Activated naive CD4-positive, alpha-beta T cell treated with anti-CD3 and anti-CD28 coated beads for 36 hours (primary cell): ENCODE measurements at places on chromosomes 11 and 22.
A peak's percentile ranks its signal among the peaks of the same experiment; 100 is the strongest.

DNA sequence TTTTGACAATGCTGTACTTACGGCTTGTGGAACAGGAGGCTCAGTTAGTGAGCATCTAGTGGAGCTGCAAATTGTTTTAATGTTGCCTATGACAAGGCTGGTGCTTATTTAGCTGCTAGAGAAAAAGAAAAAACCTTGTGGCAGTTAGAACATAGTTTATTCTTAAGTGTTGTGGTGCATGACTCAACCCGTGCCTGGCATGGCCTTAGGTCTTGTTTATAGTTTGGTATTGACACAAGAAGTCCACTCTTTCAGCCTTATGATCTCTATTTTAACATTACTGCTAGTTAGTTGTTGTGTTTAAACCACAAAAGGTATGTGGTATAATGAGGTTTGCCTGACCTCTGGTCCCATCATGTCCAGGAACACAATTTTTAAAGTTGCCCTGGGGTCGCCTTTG is 744.6 kb downstream of the FAM181B start:
- no peak for DNase-seq

DNA sequence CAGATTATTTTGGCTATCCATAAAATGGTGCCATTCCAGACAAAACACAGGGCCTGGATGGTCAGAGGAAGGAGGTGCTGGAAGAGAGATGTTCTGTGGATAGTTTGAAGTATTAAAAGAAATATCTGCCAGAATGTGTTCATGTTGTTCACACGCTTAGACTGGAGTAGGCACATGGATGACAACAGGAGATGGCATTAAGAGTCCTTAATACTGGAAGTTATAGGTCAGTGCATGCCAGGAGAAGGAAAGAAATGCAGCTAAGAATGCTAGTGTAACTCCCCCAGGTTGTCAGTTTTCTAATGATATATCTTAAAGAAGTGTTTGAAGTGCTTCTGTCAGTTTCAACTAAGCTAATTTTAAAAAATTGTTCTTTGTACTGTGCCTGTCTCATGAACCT is 20.2 kb downstream of the KREMEN1 start:
- no peak for DNase-seq

DNA sequence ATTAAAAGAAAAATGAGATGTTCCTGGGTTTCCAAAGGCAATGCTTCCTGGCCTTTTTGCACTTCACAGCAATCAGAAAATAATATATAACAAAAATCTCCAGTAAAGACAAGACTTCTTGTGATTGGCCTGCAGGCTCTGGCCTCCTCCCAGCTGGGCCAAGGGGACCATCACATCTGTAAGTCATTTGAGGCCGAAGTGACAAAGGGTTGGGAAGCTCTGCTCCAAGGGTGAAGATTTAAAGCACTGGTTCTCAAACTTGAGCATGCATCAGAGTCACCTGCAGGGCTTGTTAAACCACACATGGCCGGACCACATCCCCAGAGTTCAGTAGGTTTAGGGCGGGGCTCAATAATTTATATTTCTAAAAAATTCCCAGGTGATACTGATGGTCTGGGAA is 32.1 kb downstream of the ARFGAP2 start:
- no peak for DNase-seq

DNA sequence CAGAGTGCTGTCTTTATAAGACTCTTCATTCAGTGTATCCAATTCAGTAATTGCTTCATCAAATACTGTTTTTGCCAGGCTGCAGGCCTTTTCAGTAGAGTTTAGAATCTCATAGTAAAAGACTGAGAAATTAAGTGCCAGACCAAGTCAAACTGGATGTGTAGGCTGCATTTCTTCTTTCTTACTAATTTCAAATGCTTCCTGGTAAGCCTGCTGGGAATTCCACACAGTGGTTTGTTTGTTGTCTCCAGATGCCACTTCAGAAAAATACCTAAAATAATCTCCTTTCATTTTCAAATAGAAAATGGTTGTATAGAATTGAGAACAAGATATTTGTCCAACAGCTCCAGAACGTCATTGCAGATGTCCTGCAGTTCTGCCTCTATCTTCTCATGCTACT is 34.7 kb downstream of the LDHAL6A start:
- no peak for DNase-seq

DNA sequence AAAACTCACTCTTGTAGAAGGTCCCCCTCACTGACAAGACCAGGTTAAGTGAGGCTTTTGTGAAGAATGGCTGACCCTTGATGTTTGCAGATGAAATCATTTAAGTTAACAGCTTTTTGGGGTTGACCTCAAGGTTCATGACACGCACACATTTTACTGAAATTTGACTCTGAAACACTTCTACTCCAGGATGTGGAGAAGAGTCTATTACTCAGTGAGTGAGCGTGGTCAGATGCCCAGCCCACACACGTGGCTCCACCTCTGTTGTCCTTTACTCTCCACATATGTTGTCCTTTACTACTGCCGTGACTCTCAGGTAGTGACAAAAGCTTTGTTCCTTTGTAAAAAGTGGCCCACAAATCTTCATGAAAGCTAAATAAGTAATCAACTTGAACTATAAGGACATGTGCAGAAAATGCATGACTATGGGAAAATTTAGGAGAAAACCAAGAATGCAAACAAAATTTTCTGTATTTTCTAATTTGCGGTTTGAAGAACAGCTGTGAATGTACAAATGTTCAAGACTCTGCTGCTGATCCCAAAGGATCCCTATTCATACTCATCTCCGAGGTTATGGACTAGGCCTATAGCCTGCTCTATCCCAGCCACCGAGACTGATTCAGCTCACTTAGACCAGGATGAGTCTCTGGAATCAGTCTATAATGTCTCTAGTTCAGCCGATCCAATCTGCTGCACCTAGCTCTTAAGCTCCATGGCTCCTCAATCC is 22.4 kb downstream of the XRRA1 start:
- no peak for DNase-seq

DNA sequence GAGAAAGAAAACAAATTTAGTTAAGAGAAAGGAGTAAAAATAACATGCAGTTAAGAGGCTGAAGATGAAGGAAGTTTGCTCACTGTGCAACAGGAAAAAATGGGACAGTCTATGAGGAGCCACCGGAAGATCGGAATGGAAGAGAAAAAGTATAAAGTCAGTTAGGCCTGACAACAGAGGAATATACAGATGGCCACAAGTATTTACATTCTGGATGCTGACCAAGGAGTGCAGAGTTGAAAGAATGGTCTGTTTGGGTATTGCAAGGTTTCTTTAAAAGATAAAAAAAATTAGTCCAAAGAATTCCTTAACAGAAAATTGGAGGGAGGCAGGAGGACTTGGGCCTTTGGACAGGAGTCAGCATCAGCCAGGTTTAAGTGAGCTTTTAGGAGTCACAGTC is 37.5 kb downstream of the RBFOX2 start:
- DNase-seq = no peak

GRCh38 chr11:57596266-57596885 is 1.1 kb upstream of the SERPING1 start:
- no peak for DNase-seq

DNA sequence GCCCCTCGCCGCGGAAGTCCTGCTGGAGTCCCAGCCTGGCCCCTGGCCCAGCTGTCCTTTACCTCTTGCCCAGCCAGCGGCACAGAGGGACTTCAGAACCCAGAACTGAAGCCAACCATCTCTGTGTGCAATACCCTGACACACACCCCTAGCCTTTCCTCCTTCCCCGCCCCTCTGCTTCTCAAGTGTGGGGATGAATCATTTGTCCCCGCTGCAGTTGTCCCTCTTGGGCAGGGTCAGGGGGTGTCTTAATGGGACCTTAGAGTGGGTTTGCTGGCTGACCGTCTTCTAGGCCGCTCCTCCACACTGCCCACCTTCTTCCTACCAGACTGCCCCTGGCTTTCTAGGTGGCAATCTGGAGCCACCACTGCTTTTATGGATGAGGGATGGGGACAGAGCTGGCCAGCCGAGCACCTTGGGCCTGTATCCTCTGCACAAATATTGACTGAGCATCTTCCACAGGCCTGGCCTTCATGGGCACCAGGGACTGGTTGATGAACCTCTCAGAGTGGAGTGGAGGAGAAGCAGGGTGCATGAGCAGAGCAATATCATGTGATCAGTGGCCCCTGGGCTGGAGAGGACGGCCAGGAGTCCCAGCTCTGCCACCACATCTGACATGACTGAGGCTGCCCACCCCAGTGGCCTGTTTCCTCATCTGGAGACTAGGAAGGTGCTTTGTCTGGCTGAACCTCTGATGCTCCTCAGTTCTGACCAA is 668 bp upstream of the CHST1 start:
- no peak for DNase-seq

- DNase-seq = no peak
These were observed 359.1 kb upstream of the C11orf87 start for GRCh38 chr11:109062871-109063270.

DNA sequence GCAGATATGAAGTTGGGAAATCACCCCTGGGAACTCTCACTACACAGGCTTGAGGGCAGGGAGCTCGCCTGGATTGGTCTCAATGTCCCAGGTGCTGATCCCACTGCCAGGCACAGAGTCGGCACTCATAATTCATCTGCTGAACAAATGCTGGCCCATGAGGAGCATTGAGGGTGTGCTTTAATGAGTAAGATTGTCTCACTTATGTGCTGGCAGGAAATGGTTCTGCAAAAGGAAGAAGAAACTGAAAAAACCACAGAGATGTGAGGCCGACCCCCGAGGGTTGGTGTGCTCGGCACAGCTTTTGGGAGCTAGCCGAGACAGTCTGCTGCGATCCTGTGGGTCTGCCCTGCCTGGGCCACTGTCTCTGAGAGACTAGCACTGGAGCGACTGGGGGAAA is 9.4 kb downstream of the PLAAT2 start:
- peak; percentile 77 for DNase-seq

DNA sequence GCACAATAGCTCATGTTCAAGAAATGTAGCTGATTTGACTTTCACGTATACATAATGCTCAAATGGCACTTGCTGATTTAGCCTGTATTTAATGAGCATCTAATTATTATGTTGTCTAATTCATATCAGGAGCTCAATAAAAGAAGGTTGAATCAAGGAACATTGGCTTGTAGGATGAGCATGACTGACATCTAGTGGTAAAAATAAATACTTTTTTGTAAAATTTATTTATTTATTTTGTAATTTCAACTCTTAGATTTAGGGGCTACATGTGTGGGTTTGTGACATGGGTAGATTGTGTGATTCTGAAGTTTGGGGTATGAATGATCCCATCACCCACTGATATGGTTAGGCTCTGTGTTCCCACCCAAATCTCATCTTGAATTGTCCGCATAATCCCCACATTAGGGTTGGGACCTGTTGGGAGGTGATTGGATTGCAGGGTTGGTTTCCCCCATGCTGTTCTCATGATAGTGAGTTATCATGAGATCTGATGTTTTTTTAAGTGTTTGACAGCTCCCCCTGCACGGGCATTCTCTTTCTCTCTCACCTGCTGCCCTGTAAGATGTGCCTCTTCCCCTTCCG is 1.7 kb upstream of the OR52E5 start:
- no peak for DNase-seq

DNA sequence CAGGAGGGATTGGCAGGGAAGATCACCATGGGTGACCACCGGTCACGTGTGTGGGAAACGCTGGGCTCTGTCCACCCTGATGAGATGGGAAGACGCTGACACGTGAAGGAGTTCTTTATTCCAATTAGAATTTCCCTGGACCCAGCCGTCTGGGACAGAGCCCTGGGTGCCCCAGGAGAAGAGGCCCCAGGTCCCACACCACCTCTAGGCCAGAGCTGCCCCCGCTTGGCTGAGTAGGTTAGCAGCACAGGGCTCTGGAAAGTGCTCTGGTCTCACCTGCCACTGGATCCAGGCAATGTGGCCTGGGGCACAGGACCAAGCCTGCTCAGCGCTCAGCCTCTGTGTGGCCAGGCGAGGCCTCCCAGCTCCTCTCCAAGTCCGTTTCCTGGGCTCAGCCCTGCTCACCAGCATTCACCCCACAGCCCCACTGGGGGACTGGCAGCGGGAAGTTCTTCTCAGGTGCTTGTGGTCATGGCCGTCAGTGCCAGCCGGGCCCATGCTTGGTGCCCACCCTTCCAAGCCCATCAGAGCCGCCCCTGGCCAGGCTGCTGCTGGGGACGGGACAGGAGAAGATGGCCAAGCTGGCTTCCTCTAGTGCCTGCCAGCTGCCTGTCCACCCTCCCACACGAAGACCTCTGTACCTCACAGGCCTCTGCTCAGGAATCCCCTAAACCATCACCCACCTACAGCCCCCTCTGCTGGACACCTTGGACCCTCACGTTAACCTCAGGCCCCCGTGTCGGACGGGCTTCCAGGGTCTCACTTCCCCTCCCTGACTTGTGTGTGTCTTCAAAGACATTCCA is 62.5 kb upstream of the FGF3 start:
- no peak for DNase-seq
